ENCODE measurements at places on chromosomes 3 and 15.

DNA sequence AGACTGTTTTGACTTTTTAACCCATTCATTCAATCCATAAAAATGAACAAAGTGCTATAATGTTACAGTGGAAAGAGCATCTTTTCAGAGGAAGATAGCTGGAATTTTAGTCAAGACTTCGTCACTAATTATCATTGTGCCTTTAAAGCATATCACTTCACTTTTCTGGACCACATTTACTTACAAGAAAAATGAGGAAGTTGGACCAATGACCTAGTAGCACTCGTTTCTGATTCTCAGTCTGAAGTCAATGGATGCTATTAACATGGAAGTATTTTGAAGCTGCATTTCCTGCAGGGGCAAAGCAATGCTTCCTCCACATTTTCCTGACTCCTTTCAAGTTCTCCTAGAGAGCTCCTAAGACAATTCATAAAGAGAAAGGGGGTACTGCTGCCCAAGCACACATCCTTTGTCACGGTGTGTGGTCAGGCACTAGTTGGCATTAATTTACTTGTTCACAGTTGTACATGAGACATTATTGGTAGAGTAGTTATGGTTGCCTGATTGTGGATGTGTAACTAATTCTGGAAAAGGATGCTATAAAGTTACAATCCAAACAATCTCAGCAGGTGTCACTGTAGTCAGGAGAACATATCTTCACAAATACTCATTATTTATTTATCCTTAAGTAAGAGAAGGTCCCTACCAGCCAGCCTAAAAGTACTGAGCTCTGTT lies 1049.1 kb downstream of the FHIT start:
- DNase-seq = peak; percentile 2

DNA sequence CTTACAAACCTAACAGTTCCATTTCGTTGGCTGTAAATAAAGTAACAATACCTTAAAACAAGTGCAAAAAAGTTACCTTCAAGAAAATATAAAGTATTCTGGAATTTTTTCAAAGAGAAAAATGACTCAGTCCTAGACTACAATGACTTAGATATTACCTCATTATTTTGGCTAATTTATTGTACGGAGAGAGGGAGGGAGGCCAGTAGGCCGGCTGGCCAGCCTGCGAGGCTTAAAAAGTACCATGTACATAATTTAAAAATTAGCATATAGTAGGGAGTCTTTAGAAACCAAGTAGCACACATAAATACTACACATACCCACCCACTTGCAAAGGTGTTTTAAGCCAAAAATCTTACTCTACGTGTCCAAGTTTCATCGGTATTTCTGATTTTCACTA lies 41.9 kb upstream of the MAP4 start:
- DNase-seq = no peak

DNA sequence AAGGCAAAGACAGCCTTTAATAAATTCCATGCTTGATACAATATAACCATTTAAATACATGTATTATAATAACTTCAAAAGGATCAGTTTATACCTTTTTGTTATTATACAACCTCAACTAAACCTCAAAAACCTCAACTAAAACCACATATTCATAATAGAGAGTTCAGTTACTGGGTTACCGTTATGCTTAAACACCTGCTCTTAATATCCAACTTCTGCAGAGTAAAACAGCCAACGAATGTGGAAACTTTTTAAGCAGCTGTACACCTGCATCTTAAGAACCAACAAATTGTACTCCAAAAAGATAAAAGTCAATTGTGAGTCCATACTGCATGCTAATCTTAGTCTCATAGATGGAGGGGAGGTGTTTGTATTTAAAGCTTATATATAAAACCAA lies 53.5 kb downstream of the TFDP2 start:
- DNase-seq = no peak

DNA sequence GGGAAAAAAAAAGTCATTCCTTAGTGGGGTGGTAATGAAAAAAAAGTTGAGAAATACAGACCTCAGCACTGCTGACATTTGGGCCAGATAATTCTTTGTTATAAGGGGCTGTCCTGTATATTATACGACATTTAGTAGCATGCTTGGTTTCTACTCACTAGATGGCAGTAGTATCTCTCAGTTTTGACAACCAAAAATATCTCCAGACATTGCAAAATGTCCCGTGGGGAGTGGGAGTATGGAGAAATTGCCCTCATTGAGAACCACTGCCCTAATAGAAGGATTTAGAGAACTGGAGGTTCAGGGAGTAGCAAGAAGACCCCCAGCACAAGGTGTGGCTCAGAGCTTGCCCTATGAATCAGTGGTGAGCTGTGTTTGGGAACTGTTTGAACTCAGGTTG lies 28.6 kb upstream of the TEX264 start:
- DNase-seq = peak; percentile 47

- DNase-seq = no peak
Measured at GRCh38 chr15:60795889-60796288, 316.9 kb upstream of the ICE2 start.

DNA sequence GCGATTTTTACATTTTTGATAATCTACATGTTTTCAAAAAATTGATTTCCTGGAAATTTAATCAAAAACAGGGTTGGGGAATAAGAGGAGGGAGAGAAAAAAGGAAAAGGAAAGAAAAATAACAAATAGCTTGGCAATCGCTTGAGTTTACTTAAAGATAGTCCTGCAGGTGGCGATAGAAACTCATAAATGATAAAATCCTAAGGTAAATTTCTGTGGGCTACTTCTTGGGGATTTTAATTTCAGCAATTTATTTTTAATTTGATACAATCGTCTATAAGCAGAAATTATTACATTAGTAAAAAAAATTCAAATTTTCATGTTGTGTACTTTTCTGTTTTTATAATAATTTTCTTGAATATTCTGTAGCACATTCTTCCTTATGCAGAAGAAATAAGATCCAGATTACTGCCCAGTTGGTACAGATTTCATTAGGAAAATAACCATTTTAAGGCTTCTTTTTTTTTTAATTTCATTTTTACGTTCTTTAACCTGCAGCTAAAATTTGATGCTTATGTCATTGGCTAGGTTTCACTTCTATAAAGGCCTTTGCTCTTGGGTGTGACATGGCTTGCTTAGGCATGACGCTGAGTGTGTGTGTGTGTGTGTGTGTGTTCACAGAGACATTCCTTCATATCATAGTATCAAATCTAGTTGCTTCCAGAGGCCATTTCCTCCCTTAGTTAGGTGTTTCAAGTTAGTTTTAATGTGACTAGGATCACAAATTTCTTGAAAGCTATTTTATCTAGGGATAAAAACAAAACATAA lies 181.8 kb downstream of the MCTP2 start:
- peak; percentile 59 for DNase-seq

DNA sequence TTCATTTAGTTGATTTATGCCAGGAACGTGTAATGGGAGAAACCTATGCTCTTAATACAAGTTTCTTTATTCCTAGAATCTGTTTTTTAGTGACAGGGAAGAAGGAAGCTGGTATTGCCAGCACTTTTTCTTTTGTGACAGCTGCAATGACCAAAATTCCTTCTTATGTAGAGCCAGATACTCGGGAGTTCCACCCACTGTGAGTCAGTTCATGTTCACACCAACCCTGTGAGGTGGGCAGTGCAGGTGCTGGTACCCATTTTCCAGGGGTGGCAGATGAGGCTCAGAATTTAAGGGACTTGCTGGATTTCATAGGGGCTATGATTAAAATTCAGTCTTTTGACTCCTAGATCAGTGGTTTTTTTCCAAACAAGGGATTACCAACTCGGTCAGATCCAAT lies 34.7 kb downstream of the OXNAD1 start:
- DNase-seq = no peak

DNA sequence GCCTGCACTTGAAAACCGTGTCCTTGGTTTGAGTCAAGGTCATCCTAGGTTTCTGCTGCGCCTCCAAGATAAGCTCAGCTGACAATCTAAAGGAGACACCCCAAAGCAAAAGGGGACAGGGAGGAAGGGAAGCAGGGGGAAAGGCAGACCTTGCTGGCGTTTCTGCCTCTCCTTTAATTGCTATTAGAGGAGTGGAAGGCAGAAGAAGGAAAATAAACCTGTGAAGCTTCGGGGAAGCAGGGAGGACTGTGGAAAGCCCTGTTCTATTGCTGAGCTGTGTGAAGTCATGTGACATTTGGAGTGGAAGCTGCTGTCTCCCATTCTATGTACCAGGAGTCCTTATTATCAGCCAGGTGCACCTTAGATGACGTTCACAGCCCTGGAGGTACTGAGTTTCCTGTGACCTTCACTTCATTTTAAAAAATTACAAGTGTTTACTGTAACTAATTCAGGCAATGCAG lies 21.5 kb upstream of the CHD2 start:
- DNase-seq = no peak

GRCh38 chr3:156052115-156052514 lies 68.3 kb upstream of the KCNAB1 start:
- no peak for DNase-seq

- DNase-seq = no peak
Measured at GRCh38 chr15:69298354-69298696, 387 bp upstream of the PAQR5 start.

DNA sequence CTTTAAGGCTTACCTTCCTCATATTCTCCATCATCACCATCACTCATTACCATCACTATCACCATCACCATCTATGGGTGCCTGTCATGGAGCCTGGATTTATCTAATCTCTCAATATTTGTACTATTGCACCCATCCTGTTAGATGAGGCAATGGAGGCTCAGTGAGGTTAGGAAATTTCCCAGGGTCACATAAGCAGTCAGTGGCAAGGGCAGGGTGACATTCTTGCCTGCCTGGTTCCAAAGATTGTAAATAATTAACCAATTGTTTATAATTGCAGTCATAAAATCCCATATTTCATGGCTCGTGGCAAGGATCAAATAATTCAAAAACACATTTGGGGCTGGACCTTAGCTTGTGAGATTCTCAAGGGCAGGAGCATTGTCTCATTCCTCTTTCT lies 55.2 kb downstream of the MGLL start:
- DNase-seq = no peak

DNA sequence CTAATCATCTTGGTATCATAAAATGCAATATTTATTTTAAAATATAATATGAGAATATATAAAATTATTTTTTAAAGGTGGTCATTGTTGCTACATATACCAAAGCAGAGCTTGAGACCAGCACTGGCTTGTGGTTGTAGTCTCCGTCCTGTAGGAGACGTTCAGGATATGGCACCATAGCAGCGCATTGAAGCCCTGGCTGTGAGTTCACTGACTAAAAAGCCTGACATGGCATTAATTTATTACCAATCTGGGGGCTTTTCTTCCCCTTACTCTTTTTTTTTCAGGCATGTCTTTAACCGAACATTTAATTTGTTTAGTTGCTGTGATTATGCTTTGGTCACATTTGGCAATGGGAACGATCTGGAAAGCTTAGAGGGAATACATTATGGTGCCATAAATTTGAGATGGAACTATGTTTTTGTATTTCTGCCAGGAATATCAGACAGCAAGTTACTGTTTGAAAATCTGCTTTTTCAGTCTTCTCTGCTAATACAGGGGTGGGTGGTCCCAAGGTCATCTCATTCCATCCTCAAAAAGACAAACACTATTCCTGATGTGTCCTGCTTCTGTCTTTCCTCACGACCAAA lies 108.5 kb downstream of the ZIC4 start:
- peak; percentile 49 for DNase-seq

GRCh38 chr3:194220901-194221326 lies 85.0 kb downstream of the HES1 start:
- DNase-seq = no peak

DNA sequence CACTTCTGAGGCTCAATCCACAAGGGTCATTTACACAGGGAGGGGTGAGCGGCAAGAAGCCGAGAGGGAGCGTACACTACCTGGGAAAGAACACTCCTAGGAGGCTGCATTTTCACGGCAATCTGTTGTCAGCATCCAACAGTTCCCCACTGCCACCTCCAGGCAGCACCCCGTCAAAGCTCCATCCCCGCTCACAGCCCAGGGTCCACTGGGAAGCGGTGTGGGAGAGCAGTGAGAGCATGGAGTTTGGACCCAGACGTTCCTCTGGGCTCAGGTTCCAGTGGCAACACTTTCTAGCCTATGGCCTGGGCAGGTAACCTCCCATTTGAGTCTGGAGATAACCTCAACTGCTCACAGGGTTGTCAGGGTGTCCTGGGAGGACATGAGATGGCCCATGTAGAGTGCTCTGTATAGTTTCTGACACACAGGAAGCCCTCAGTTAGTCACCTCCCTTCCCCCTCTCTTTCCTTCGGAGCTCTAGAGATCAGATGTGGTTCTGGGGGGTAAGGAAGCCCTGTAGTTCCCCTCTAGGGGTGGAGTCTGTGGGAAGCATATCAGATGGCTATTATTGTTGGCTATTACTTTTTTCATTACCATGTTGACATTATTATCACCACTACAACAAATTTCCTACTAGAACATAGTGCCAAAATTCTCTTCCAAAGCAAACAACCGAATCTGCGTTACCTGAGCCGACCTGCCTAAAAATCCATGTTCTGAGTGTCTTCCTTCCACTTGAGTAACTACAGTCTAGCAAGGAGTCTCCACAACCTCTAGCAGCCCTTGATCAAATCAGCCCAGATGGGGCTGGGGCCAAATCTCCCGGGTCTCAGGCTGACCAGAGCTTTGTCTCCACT lies 29.1 kb downstream of the RUVBL1 start:
- peak; percentile 36 for DNase-seq

GRCh38 chr15:44527241-44527640 lies 9.7 kb upstream of the EIF3J start:
- no peak for DNase-seq

DNA sequence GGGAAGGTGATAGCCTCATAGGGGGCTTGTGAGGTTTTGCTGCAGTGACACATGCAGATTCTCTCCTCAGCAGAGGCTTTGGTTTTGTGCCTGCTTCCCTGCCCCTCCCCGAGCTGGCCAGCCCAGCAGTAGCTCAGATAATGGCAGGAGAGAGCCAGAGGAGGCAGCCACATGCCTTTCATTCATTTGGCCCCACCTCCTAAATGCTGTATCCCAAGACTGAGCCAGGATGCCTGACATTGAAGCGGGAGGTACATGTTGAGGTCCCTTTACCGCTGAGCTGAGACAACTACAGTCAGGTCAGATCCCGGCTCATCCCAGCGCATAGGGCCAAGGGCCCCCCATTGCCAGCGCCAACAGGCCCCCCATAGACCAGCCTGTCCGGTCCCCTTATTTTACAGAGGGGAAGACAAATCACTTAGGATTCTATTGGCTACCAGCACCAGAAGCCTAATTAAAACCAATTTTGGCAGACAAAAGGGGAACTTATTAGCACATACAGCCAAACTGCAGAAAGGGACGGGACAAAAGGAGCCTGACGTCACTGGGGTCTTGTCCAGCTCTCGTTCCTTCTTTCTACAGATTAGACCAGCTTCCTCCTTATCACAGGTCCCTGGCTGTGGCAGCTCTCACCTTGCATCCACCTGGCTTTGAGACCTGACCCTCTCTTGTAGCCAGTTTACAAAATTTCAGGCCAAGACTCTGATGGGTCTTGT lies 12.1 kb upstream of the POLG start:
- DNase-seq = no peak

- no peak for DNase-seq
Measured at GRCh38 chr15:79724804-79725203, 172.0 kb downstream of the MTHFS start.
